Urothelium cell line (cell line): ENCODE measurements at places on chromosomes 11 and 22.

DNA sequence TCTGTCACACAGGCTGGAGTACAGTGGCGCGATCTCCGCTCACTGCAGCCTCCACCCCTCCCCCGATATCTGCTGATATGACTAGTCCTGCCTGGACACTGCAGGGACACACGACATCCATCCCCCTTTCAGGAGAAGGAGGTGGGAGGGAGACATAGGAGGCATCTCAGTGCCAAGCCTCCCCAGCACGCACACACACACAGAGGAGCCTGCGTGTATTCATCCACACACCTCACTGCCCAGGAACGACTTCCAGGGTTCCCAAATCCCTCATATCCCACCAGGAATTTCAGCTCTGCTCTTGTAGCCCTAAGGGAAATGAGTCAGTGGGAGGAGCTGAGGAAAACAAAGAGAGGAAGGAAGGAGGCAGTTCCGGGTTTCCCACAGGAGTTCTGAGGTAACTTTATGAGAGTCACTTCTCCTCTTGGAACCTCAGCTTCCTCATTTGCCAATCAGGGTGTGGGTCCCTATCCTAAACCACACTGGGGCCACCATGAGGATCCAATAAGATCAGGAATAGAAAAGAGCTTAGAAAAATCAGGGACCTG is 37.2 kb upstream of the ACER3 start:
- DNase-seq = peak; percentile 79

- DNase-seq = no peak
Measured at GRCh38 chr11:126357969-126358762, 2.7 kb downstream of the ST3GAL4 start.

DNA sequence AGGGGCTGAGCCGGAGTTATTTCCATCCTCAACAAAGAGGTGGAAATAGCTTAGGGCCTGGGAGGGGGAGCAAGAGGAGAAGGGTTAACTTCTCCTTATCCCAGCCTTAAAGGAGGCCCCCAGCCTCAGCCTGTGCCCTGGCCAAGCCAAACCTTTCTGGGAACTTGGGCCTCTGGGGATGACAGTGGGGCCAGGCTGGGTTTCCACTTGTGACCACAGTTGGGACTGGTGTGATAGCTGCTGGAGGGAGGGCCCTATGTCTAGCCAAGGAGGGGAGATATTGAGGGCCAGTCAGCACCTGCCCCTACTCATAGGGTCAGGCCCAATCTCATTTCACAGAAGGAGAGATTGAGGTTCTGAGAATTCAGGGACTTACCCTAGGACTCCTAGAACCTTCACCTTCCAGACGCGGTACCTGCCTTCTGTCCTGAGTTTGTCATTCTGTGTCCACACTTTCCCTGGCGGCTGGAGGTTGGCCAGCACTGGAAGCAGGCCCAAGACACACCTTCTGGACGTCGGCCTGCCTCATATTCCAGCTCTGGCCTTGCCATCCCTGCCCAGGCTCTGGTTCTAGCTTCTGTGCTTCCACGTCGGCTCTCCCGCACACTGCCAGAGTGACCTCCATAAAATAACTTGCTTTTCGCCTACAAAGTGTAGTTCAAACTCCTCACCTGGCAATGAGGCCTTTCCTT is 3.1 kb downstream of the RELT start:
- no peak for DNase-seq

DNA sequence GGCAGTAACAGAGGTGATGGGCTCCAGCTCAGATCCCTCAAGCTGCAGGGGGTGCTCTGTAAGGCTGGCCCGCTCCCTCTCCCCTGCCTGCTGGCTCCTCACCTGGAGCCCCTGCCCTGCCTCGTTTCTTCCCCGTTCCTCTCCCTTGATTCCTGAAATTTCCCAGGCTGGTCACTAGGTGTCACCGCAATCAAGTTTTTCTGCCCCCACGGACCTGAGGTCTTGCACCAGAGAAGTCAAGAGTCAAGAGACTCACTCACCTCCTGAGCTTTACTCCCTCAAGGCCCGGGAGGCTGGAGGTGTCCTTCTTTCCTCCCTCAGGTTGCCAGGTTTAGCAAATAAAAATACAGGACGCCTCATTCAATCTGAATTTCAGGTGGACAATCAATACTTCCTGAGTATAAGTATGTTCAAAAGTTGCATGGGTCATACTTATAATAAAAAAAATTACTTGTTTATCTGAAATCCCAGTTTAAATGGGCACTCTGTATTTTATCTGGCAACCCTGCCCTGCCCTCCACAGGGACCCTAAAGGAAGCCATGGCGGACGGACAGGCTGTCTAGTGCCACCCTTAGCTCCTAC is 69.2 kb downstream of the SCUBE1 start:
- peak; percentile 84 for DNase-seq

DNA sequence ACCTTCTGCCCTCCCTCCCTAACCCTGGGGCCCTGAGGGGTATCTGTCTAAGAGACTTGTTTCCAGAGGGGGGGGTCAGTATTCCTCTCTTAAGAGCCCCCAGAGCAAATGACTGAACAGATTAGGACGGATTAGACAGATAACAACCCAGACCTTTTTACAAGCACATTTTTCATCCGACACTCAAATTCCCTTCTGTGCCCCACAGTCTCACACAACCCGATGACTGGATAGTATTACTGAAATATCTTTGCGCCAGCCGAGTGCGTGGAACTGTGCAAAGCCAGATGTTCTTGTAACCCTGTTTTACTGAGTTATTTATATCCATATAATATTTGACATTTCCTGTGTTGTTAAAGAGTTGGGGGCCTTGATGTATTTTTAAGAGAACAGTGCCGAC is 30.9 kb upstream of the FLI1 start:
- no peak for DNase-seq

GRCh38 chr11:94283678-94284077 is 20.7 kb upstream of the IZUMO1R start:
- no peak for DNase-seq

DNA sequence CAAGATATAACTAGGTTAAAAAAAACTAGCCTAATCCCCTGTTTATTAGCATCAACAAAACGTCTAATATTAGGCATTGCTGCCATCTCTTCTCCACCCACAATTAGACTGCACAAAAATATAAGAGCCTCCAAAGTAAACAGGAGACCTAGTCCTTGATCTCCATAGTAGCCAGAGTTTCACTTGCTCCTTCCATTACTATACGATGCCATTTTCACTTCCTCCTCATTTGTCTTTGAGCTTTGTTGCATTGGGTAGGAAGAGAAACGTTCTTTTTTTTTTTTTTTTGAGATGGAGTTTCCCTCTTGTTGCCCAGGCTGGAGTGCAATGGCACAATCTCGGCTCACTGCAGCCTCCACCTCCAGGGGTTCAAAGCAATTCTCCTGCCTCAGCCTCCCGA is 42.3 kb upstream of the RDX start:
- DNase-seq = no peak

GRCh38 chr11:11525283-11525682 is 96.5 kb downstream of the GALNT18 start:
- DNase-seq = no peak

DNA sequence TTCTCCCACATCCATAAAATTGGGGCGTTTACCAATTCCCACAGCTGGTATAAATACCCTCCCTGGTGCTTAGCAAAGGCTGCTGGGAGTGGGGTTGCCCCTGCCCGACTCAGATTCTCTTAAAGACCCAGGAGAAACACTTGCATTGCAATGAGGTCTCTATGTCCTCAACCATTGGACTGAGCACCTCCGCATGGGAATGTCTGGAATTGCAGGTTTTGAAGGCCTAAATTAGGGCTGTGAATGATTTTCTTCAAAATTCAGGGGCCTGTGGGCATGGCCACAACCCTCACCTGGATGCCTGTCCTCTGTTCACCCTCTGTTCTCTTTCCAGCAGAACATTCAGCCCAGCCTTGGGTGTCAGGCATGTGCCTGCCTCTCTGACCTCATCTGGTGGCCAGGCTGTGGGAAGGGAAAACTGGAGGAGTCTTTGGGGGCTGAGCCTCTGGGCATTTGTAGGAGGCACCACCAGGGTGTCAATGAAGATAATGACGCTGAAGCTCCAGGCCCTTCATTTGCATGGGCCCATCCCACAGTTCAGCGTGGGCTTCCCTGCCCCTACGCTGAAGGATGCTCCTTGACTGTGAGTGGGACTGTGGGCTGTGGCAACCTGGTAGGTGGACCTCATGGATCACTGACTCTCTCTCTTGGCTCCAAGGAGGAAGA is 52.7 kb upstream of the MYEOV start:
- DNase-seq = no peak

GRCh38 chr11:95459291-95460042 is 228.5 kb upstream of the SESN3 start:
- no peak for DNase-seq

DNA sequence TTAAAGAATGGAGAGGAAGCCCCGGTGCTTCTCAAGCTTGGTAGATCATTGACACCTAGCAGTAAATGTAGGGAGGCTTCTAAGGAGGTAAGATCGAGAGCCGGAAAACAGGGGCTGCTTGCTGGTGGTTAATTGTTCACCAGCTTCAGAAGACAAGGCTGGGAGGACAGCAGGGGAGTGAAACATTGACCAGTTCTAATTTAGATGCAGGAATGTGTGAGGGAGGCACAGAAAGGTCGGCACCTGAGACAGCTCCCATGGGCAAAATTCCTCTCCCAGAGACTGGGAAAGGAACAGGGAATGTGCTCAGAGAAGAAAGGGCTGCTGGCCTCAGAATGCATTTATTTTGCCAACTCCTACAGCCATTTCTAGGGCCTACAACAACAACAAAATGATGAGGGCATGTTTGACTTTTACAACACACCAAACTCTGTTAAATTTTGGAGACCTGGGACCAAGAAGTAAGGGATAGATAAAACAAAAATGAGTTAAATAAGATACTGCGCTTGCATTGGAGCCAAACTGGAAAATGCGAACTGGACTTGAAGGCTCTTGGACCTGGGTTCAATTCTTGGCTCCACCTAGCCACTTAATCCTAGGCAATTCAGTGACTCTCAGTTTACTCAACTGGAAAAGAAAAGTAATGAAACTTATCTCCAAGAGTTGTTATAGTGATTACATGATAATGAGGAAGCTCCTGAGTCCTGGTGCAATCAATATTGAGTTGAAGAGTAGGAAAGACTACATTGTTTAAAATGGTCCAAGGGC is 31.0 kb downstream of the FZD4 start:
- DNase-seq = peak; percentile 17

DNA sequence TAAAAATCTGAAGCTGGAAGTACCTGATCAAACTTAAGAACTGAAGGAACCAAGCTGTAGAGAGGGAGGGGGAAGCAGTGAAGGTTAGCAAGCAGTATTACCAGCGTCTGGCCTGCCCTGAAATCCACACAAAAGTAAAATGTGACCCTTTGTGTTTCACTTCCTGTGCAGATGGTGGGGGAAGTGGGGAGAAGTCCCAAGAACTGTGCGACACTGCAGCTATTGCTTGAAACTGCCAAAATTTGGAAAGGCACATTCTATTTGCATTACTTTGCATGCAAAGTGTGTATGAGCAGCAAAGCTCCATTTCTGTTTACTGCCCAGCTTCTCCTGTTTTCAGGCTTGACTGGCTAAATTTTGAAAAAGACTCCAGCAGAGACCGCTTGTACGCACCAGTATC is 72.1 kb upstream of the BMAL1 start:
- no peak for DNase-seq

DNA sequence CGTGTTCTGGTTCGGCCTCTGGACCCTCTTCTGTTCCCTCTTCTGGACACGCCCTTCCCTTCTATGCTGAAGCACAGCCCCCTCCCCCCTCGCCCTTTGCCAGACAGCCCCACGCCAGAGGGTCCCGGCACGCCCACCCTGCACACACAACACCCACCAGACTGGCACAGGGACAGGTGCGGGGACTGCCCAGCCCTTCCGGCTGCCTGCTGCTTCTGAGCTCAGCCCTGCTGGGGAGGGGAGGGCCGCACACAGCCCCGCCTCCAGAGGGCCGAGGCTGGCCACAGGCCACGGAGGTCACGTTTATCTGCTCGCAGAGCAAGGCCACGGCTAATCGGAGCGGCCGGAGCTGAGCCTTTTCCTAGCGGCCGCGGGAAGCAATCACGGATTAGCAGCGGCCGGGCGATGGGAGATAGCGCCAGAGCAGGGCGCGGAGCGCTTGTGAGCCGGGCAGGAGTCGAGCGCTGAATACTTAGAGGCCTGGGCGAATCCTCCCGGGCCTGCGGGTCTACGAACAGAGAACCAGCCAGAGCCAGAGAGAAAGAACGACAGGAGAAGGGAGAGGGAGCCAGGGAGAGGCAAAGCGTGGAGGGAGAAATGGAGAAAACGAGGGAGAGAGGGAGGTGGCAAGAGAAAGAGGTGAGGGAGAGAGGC is 21.5 kb downstream of the OTUB1 start:
- DNase-seq = no peak

GRCh38 chr11:96227244-96227643 is 115.8 kb downstream of the MAML2 start:
- DNase-seq = no peak

DNA sequence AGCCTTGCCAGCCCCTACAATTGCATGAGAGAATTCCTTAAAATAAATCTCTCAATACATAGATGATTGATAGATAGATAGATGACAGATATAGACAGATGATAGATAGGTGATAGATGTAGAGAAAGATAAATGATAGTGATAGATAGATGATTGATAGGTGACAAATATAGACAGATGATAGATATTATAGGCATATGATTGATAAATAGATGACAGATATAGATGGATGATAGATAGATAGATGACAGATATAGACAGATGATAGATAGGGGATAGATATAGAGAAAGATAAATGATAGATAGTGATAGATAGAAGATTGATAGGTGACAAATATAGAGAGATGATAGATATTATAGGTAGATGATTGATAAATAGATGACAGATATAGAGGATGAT is 564.6 kb downstream of the ETS1 start:
- no peak for DNase-seq

DNA sequence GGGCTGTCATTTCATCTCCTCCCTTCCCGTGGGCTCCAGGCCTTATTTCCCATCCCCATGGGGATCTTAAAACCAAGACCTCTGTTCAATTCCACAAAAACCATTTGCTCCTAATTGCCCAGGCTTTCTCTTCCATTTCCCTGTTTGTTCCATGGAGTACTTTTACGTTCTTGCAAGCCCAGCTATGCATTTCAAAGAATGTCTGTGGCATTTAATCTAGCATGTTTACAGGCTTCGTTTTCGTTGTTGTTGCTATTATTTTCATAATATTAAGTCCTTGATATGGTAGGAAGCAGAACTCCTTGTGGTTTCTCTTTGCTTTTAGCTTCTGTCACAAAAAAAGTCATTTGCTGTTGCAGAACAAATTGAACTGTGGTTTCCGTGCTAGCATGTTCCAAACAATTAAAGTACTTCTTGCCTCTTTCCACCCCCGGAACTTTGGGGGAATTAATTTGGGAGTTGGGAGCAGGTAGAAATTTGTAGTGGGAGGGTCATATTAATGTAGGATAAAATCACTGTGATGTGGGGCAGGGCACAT is 68.1 kb upstream of the SLC22A12 start:
- no peak for DNase-seq

GRCh38 chr11:115710426-115710825 is 206.2 kb upstream of the CADM1 start:
- DNase-seq = no peak
